Activated CD4-positive, alpha-beta T cell treated with anti-CD3 and anti-CD28 coated beads, Interleukin-2, amount 50 U/mL, for 16 hours (primary cell): ENCODE measurements at places on chromosomes 3 and 15.

GRCh38 chr3:25170021-25170420 is 258.0 kb upstream of the RARB start:
- DNase-seq, result no peak

DNA sequence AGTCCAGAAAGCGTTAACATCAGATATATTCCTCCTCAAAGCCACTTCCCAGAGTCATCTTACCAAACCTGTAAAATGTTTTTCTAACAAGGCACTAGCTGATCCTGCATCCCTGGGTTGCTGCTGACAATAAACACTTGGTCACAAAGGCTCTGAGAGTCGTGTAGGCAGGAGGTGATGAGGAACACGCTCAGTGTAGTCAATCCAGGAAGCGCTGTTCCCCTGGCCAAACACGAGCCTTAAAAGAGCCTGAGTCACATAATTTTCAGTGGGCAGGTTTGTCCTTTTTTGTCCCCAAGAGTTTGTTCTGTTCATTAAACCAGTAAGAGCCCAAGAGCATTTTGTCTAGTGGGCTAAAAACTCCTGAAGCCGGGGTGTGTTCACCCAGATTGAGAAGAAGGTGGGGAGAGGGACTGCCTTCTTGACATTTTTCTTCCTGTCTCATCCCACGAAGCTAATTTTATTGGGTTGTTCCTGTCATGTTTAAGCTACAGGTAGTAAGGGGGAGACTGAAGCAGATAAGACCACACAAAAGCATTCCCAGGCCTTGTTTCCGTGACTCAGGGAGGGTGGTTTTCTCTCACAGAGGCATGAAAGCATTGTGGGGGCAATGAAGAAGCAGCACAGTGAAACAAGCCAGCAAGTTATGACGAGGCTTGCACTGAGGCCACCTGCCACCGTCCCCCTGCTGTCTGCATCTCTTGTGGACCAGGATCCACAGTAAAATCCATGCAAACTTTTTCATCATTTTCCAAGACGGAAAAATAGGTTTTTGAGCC is 73.7 kb downstream of the FOXB1 start:
- DNase-seq, result peak; percentile 65

DNA sequence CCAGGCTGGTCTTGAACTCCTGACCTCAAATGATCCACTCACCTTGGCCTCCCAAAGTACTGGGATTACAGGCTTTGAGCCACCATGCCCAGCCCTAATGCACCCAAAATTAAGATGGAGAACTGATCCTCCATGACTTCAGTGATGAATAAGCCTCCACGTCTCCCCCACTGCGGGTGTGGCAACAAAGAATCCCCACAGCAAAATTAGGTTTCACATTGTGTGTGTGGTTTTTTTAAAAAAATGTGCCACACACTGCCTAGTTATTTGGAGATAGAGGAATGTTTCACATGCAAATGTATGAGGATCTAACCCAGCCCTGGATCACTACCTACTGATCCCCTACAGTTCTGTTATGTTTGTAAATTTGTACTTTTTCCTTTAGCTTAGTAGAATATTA is 17.3 kb downstream of the HDAC11 start:
- DNase-seq, result no peak

- DNase-seq, result no peak
Observed at GRCh38 chr15:38854506-38854905, 289.9 kb upstream of the RASGRP1 start.

DNA sequence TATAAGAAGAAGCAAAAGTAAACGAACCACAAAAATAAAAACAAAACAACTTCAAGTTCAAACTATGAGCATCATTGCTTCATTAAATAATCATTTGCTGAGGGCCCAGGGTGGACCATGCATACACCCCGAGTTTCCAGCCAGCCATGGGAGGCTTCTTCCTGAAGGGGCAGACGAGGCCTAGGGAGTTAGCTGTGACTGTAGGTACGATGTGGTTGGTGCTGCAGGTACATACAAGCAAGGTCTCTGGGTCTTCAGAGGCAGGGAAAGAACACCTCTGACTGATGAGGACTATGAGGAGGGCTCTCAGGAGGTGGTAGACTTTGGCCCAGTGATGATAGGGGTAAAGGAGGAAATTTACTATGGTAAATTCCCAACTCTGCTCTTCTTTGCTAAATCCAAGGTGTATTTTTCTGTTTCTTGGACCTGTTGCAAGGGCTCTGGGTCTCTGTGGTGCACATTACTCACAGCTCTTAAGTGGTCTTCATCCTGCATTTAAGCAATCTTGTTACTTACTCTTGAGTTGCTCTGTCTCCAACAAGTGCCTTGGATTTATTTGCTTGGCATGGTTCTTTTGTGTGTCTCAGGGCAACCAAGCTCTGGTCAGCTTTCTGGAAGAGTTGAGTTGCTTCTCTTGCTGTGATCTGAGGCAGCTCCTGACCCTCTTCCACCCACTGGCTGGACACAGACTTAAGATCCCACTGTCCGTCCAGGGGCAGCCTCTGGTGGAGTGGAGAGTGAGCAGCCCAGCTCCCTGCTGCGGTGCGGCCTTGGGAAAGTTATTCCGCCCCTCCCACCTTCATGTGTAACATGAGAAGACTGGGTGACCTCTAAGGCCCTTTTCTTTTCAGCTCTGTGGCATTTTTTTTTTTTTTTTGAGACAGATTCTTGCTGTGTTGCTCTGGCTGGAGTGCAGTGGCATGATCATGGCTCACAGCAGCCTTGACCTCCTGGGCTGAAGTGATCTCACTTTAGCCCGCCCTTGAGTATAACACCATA is 56.1 kb upstream of the KIF23 start:
- DNase-seq, result no peak

DNA sequence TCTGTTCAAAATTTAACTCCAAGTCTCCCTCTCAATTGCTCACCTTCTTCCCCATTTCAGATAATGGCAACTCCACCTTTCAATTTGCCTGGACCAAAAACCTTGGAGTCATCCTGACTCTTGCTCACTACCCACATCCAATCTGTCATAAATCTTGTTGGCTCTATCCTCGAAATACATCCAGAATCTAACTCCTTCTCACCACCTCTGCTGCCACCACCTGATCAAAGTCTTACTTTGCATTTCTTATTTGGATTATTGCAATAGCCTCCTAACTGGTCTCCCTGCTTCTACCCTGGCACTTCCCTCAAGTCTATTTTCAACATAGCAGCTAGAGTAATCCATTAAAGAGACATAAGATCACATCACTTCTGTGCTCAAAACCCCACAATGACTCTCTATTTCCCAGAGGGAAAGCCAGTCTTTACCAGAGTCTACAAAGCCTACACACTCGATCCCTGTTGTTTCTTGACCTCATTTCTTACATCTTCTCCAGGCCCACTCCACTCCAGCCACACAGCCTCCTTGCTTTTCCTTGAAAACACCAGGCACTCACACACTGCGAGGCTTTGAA is 86.6 kb downstream of the GPR156 start:
- peak; percentile 14 for DNase-seq

DNA sequence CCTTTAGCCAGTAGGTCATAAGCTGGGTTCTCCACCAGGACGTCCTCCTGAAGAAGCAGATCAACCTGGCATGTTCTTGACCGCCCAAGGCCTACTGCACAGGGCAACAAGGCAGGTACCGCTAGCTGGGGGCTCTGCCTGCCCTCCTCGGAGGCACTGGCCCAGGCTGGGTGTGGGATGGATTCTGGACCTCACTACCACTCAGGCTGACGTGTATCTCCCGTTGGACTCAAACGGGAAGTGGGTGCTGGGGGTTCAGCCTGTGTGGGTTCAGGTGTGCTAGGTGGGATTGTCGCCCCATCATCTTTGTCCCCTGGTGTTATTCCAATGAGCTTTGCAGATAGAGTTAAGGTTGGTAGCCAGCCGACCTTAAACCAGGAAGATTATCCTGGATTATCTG is 95.0 kb upstream of the SNRPA1 start:
- DNase-seq, result no peak

- no peak for DNase-seq
Observed at GRCh38 chr15:68481321-68481720, 49.4 kb upstream of the ITGA11 start.
